Renal cortical epithelial cell (primary cell): ENCODE measurements at places on chromosomes 3 and 15. TPM values are rescaled to one million over a fixed set of nuclear protein-coding genes. Genes with fewer than 3 reads are reported as not detected.

DNA sequence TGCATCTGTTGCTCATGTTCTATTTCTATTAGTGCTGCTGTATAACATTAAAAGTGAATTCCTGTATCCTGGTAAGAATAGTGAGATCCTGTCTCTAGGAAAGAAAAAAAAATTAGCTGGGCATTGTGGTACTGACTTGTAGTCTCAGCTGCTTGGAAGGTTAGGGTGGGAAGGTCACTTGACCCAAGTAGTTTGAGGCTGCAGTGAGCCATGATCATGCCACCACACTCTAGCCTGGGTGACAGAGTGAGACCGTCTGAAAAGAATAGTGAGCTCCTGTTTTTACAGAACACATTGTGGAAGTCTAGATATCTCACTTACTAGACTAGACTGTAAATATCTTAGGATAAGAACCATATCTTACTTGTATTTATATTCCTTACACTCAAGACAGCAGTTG lies 4.6 kb downstream of the ATP11B start:
- DNase-seq: no peak

- peak; percentile 25 for DNase-seq
These were observed 78.2 kb upstream of the GBE1 start for GRCh38 chr3:81839504-81840094.

DNA sequence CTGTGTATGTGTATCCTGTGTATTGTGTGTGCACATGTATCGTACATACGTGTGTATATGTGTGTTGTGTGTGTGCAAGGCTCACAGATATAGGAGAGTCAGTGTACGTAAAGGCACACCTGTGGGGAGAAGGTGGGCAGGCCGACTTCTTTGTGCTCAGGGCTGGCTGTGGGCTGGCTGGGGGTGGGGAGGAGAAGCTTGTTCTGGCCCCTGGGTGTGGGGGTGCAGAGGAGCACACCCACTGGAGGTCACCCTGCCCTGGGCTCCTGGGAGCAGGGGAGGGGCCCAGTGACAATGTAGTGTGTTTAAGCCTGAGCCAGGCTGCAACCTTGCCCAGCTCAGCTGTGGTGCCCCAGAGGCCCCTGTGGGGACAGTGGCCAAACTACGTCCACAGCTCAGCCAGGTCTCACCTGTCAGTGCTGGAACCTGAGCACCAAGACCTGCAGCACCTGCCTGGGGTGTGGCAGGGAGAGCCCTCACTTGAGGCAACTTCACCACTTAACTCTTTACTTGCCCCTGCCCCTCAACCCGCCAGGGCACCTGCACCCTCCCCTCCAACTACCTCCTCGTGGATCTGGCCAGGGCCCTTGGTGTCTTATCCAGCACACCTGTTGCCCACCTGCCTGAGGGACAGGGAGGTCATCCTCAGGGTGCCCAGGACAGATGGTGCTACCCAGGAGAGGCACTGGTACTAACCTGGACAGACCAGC lies 2.6 kb upstream of the HHATL start:
- DNase-seq: no peak

CLDN16 gene
- 30.2 and 41.8 TPM in 2 replicates for total RNA-seq

- DNase-seq: no peak
These were observed 11.4 kb downstream of the CCDC12 start for GRCh38 chr3:46965151-46965550.

GRCh38 chr3:63654931-63655330 lies 2.5 kb downstream of the SNTN start:
- no peak for DNase-seq

GRCh38 chr15:40766194-40766815 lies 2.4 kb downstream of the GCHFR start:
- DNase-seq: no peak

DNA sequence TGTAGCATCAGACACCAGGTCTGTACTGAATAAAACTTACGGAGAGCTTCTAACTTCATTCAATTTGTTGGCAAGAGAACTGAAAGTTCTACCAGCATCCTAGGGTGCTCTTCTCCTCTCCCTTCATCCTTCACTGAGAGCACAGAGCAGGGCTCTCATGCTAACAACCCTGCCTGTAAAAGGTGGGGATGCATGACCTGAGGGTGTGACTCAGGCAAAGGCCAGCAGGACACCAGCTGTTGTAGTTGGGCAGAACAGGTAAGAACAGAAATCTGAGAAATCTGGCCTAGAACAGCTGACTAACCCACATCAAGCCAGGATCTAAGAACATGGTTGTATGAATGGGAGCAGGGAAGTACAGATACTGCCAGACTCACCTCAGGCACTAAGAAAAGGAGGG lies 64.2 kb downstream of the MYLK start:
- DNase-seq: no peak

GRCh38 chr3:188947401-188948280 lies 224.1 kb upstream of the TPRG1 start:
- DNase-seq: peak; percentile 98

GRCh38 chr3:133573054-133573628 lies 345 bp upstream of the CDV3 start:
- DNase-seq: peak; percentile 99

DNA sequence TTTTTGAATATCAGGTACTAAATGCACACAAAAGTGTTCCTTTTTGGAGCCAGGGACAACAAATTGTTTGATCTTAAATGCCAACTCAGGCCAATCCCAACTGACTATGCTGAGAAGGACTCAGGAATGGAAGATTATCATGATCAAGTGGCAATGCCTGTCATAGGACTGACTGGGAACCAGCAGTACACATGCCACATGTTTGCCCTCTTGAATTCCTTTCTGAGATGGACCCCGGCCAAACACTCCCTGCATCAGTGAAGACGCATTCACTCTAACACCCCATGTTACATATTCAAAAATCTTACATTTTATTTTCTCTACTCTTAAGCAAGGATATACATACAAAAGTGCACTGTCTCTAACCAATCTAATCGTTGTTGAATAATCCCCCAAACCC lies 36.1 kb downstream of the CLDN18 start:
- no peak for DNase-seq

DNA sequence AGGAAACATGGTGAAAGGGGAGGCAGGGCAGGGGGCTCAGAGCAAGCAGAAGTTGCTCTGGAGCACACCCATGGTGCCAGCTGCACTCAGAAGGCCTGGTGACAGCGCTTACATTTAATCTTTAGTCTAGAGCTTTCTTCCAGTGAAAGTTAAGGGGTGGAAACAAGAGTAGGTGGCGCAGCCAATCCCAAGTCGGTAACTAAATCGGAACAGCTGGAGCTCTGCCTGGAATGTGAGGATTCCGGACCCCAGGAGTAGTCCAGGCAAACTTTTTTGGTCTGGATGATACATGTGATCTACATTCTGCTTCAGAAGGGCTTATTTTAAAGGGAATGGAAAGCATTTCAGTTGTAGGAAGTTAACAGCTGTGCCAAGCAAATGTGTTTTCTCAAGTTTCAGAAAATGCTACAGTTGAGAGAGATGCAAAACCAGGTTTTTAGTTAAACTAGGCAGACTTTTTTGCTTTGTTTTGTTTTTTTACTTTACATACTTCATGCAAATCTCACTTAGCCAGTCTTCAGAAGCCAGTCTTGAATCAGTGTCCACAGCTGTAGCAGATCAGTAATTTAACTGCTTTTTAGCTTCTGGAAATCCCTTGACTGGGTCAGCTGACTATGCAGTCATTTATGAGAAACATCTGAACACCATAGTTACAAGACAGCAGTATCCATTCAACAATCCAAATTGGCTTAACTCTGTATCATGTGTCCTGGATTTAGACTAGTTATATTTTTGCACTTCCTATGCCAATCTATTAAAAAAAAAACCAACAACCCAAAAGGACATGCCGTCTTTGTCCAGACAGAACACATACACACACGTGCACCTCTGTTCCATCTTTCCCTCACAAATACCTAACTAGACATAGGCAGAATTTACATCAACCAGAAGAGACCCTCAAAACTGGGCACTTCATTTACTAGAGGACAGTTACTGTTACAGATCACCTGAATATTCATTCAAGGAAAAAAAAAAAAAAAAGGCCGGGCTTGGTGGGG lies 33.2 kb downstream of the ZNF106 start:
- DNase-seq: peak; percentile 89

DNA sequence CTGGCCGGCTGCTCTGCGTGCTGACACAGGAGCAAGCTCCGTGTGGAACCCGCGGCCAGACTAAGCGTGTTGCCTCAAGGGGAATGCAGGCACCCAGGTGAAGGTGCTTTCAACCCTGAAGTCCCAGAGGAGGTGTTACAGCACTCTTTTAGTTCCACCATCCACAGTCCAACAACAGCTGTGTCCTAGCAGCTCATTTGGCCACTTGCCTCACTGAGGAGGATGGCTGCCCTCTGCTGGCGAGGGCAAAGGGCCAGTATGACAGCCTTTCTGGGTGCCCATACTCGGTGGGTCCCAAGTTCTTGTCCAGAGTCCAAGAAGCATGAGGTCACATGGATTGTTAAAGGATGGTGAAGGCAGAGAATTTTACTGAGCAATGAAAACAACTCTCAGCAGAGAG lies 87.8 kb downstream of the C3orf85 start:
- peak; percentile 57 for DNase-seq

DNA sequence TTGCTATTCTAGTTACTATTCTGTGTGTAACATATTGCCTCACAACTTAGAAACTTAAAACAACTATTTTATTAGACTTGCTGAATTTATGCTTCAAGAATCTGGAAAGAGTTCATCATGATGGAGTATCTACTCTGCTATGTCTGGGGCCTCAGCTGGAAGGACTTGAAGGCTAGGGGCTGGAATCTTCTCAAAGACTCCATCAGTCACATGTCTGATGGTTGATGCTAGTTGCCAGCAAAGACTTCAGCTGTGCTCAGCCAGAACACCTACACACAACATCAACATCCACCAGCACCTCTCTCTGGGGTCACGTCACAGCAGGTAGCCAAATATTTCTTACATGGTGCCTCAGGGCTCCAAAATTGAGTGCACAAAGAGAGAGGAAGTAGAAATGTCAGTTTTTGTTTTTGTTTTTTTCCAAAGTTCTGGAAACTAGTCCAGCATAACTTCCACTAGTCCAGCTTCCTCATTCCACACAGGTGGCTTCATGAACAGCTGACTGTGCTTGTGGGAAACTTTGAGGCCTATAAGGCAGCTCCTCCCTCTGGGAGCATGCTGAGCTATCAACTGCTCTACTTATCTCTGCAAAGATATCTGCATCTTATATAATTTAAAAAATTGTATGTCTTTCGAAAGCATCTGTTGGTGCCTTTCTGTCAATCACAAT lies 325.4 kb upstream of the AGTR1 start:
- peak; percentile 26 for DNase-seq

- no peak for DNase-seq
These were observed 89.0 kb downstream of the NFKBIZ start for GRCh38 chr3:101938262-101938847.
